NCI-H1694 (cell line): ENCODE measurements at places on chromosomes 7 and 10.

DNA sequence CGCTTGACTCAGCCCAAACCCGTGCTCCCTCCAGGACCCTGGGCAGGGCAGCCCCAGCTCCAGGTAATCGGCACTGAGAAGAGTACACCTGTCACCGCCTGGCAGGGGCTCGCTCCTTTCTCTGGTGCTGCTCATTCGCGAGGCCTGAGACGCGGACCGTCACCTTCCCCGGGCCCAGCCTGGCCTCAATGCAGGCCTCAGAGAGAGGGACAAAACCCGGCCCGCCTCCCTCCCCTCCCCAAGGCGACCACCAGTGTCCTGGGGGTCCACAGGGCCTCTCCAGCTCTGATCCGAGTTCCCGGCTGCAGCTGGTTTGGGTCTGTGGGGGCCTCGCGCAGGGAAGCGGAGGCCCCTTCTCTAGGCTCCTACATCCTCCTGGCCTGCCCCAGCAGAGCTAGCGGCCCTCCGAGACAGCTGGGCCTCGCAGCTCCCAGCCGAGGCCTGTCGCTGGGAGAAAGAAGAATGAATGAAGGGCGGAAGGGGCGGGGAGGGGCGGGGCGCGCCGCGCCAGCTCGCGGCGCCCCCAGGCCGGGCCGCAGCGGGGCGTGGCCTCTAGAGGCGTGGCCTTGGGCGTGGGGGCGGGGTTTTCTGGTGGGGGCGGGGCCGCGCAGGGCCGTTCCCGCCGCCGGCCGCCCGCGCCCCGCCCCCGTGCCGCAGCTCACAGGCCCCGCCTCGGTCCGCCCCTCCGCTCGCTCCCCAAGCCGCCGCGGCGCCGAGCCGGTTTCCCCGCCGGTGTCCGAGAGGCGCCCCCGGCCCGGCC is at the start of gene LIMK1:
LIMK1 (plus strand) TSS at position 688 of the 760 bp plus-strand sequence. CDS start 187 bp downstream, outside the sequence.
- DNase-seq, result peak; percentile 65

DNA sequence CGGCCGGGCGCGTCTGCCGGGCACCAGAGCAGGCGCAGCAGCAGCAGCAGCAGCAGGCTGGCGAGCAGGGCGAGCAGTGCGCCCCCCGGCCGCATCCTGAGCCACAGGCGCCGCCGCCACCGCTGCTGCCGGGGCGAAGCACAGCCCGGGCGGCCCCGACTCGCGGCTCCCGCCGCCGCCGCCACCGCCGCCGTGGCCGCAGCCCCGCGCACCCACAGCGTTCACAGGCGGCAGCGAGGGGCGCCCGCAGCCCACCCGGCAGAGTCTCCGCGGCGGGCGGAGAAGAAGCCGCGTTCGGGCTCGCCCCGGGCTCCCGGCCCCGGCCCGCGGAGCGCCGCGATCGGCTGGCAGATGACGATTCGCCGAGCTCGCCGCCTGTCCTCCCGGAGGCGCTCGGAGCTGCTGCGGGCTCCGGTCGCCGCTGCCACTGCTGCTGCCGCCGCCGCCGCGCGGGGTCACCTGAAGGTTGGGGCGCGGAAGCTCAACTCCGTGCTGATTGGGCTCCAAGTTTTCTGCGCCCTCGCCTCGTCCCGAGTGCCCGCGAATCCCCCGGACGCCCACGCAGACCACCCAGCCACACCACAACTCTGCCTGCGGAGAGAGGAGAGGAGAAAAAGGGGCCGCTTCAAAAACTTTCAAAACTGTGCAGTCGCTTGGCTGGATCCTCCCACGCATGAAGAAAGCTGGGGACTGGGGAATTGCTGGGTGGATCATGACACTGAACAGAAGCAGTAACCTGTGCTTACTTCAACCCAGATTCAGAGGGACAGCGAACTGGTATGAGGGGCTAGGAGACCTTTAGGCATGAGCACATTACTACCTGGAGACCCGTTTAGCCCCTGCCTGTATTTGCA is at the start of gene ST8SIA6:
ST8SIA6 (minus strand) TSS at position 435 of the 854 bp plus-strand sequence; CDS start at position 95, 340 bp downstream.
- no peak for DNase-seq

- DNase-seq, result no peak
Observed at GRCh38 chr7:4854916-4855315, 6.9 kb downstream of the PAPOLB start.

- DNase-seq, result no peak
Observed at GRCh38 chr7:152006336-152006735, 19.1 kb upstream of the GALNT11 start.

DNA sequence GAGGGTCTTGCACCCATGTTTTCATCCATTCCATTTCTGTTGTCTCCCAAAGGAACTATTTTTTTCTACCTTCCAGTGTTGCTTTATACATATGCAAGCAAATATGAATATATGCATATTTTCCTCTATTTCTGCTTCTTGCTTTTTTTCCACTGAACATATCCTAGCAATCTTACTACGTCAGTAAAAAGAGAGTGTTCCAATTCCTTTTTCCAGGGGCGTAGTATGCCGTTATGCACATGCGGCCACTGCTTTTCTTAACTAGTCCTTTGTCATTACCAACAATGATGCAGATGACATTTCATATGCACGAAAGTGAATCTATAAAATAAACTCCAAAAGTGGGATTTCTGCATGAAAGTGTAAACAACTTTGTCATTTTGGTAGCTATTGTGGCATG is 40.2 kb upstream of the FRMD4A start:
- no peak for DNase-seq

DNA sequence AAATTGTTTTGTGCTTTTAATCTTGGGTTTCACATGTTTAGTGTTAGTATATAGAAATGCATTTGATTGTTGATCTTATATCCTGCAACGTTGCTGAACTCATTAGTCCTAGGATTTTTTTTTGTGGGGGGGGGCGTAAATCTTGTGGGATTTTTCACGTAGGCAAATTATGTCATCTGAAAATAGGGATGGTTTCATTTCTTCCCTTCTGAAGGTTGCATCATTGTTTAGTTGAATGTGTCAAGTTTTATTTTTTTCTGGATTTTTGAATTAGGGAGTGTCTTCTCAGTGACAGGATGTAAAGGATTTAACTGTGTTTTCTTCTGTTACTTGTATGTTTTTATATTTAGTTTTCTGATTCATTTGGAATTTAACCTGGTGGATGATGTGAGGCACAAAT is 26.7 kb downstream of the MKLN1 start:
- DNase-seq, result no peak

DNA sequence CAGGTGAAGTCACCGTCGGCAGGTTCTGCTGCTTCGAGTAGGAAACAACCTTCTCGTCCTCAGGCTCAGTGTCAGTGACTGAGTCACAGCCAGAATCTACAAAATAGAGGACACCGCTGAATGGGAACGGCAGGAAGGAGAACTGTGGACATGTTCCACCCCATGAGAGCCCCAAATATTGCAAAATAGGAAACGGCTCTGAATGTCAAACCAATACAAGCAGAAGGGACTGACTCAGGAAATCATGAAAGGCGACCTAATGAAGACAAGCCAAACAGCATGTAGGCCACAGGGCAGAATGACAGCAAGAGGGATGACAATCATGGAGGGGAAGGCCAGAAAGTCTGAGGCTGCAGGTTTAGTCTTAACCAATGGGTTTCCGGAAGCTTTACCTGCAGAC is 63.5 kb downstream of the PIK3AP1 start:
- no peak for DNase-seq

DNA sequence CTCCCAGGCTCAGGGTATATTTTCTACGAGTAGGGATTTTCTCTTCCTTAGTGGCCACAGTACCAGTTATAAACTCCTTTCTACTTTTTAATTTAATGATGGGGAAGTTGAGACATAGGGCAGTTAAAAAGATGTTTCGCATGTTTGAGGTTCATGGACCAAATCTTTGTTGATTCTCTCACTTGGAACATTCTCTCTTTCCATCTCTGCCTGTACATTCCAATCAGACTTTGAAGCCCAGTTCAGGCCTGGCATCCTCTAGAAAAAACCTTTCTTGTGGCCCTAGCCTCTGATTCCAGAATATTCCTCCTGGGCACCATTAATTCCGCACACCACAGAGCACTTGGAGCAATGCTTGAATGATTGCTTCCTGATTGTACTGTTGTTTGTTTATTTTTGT is 18.5 kb downstream of the SLC13A4 start:
- DNase-seq, result no peak

- no peak for DNase-seq
Observed at GRCh38 chr10:20897146-20897825, at the start of gene NEBL. TSS of gene NEBL (minus strand) at chr10:20897311. CDS start at chr10:20897205, 106 bp downstream.

- DNase-seq, result no peak
Observed at GRCh38 chr10:84497978-84498377, 169.6 kb downstream of the CCSER2 start.
